HTR-8/SVneo (cell line): ENCODE measurements at places on chromosomes 13 and 19.

- DNase-seq: peak; percentile 58
These were observed 2.3 kb upstream of the STRN4 start for GRCh38 chr19:46748325-46749109.

- no peak for DNase-seq
These were observed 520.1 kb upstream of the PCDH20 start for GRCh38 chr13:61935710-61936109.

DNA sequence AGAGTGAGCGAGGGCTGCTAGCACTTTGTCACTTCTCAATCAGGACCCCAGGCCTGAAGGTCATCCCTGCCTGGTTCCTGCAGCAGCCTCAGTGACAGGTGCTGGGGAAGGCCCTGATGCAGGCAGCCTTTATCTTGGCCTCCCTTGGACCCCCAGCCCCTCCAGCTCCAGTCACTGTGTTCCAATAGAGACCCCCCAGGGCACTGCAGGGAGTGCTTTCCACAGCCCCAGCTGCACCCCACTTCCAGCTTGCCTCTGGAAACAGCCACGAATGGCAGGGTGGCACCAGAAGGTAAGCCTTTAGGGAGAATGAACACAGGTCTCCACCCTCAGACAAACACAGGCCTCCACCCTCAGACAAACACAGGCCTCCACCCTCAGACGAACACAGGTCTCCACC lies 241.6 kb upstream of the SGCG start:
- DNase-seq: no peak

- DNase-seq: no peak
These were observed 1282.1 kb upstream of the PCDH20 start for GRCh38 chr13:62697701-62698100.

- DNase-seq: no peak
These were observed 4.4 kb downstream of the RAB8A start for GRCh38 chr19:16116067-16116466.

- no peak for DNase-seq
These were observed 4.4 kb downstream of the EFNB2 start for GRCh38 chr13:106530980-106531481.

DNA sequence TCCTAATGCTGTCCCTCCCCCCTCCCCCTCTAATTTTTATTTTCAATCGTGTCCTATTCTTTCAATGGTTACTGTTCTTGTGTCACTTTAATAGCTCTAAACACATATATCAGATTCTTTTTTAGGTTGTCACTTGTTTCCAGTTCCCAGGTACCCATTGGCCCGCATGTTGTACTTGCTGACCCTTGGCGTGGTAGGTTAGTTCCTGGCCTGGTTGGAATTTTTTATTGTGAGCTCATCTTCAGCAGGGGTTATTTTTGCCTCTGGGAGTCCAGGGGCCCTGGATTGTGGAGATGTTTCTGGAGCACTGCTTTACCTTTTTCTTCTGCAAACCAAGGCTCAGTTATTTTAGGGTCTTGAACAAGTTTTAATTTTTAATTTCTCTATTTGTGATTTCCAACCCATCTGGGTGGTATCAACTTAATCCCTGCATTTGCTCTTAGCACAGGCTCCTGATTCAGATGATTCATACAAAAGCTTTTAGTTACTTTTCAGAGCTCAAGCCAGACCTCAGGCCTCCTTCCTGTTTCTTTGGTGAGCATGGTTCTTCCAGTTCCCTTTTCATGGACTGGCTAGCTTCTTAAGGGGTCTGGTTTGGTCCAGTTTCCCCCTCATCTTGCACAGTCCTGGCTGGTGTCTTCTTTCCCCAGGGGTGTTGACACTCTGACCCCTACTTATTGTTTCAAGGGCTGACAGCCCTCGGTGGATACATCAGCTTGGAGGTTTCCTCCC lies 220.5 kb downstream of the TM9SF2 start:
- no peak for DNase-seq

DNA sequence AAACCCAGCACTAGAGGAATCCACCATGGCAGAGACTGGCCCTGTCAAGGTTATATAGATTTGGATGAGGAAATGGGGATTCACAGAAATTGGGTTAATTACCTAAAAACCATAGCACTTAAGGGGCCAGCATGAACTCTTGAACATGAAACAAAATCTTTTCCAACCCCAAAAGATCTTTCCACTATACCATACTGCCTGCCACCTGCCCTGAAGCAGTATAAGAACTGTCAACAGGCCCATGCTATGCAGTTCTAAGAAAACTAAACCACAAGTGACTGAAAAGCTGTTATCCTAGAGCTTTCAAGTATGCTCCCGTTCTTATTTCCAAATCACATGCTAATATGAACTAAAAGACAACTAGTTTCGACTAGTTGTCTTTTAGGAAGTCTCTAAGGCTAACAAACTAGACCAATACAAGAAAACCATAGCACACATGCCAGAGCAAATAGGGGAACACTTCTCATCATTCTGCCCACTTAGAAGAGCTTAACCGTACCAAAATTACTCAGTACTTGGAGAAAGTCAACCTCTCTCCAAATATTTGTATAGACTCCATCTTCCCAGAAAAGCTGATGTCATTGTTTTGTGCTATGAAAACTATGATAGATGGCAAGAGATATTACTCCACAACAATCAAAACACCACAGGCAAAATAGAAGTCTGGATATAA lies 27.5 kb downstream of the HSPH1 start:
- no peak for DNase-seq

GRCh38 chr13:34941436-34941834 lies 635 bp upstream of the NBEA start:
- no peak for DNase-seq

DNA sequence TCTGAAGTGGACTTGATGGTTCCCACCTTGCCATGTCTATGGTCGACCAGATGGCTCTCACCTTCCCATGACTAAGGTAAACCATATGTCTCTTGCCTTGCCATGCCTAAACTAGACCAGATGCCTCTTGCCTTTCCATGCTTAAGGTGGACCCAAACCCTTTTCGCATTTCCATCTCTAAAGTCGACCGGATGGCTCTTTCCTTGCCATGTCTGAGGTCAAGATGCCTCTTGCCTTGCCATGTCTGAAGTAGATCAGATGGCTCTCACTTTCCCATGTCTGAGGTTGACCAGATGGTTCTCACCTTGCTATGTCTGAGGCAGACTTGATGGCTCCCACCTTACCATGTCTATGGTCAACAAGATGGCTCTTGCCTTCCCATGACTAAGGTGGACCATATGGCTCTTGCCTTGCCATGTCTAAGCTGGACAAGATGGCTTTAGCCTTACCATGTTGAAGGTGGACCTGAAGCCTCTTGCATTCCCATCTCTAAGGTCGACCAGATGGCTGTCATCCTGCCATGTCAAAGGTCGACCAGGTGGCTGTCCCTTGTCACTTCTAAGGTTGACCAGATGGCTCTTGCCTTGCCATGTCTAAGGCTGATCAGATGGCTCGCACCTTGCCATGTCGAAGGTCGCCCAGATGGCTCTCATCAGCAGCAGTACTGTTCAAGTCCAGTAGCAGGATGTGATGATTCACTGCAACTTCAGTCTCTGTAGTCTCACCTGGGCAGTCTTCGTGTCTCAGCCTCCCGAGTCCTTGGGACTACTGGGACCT lies 1439.4 kb downstream of the UQCRFS1 start:
- DNase-seq: no peak

DNA sequence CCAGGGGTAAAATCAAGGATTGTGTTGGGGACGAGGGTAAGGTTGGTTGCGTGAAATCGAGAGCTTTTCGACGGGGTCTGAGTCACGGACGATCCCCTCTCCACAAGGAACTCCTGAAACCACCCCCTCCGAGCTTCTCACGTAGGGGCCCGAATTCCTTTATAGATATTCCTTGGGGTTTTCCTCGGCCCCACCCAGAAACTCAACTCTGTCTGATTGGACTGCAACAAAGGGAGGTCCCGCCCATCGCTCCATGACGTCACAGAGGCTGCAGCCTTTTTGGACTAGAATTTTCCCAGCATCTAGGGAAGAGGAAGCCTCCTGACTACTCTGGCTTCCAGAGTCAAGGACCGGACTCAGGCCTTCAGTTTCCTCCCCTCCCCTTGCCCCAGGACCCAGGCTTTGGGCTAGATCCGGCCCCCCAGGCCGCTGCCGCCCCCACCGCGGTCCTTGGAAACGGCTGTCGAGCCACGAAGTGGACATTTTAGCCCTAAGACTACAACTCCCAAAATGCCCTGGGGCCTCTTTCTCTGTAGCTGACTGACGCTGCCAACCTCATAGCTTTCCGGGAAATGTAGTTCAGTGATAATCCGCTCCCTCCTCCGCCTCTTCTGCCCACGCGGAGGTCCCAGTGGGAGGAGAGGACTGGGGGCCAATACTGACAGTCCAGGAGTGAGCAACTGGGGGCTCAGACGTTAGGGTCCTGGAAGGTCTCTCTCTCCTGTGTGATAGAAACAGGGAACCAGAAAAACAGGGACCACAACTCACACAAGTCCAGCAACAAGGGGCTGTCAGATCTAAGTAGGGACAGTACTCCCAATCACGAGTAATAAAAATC lies at the start of gene IZUMO1:
Gene IZUMO1, minus strand, starts transcription at position 172 of the 838 bp plus-strand sequence. CDS start 1,050 bp downstream, outside the sequence.
- DNase-seq: peak; percentile 93

- no peak for DNase-seq
These were observed 36.1 kb downstream of the WDFY2 start for GRCh38 chr13:51620165-51620983.

- no peak for DNase-seq
These were observed 33.2 kb downstream of the CEACAM8 start for GRCh38 chr19:42561512-42561911.

GRCh38 chr19:28009696-28010095 lies 1203.3 kb downstream of the UQCRFS1 start:
- DNase-seq: no peak

DNA sequence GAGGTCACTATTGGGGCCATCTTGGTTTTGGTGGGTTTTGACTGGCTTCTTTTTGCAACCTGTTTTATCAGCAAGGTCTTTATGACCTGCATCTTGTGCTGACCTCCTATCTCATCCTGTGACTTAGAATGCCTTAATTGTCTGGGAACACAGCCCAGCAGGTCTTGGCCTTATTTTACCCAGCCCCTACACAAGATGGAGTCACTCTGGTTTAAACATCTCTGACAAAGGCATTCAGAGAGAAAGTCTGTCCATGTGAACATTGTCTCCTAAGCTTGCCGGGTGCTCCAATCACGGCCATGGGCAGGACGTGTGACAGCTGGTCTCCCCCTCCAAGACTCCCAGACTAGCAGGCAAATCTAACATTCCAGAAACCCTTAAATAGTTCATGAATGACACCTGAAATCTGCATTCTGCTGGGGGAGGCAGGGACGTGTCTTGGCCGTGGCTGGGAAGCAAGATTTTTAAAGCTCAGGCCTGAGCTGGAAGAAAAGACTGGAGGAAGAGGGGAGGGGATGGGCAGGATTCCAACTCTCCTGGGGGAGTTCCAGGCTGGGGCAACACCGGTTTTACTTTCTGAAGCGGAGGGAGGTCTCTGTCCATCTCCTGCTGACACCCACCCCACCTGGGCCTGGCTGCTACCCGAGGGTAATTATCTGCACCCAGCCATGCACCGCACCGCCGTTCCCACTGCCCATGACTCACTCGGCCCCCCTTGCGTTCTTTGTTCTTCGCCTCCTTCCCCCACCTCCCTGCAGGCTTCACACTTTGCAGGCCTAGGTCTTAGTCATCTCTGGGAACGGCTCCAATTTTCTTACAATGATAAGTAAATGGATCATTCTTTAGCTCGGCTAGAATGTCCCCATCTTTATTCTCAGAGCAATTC lies 11.6 kb upstream of the OR1M1 start:
- DNase-seq: peak; percentile 99

DNA sequence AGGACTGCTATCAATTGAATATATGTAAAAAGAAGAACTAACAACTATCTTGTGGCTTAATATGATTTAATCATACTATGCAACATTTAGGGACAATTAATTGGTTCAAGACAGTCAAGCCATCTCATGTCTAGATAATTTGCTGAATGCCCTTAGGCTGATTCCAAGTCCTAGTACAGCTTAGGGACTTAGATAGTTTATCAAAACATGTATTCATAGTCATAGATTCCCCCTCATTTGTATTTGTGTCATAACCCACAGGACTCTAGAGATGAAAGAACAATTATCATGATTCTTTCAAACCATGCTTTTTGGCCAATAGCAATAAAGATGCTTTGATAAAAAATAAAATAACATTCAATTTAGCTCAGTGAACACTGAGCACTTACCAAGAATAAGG lies 607.6 kb downstream of the SLITRK1 start:
- no peak for DNase-seq

- DNase-seq: no peak
These were observed 106.4 kb upstream of the MLNR start for GRCh38 chr13:49113526-49114286.

DNA sequence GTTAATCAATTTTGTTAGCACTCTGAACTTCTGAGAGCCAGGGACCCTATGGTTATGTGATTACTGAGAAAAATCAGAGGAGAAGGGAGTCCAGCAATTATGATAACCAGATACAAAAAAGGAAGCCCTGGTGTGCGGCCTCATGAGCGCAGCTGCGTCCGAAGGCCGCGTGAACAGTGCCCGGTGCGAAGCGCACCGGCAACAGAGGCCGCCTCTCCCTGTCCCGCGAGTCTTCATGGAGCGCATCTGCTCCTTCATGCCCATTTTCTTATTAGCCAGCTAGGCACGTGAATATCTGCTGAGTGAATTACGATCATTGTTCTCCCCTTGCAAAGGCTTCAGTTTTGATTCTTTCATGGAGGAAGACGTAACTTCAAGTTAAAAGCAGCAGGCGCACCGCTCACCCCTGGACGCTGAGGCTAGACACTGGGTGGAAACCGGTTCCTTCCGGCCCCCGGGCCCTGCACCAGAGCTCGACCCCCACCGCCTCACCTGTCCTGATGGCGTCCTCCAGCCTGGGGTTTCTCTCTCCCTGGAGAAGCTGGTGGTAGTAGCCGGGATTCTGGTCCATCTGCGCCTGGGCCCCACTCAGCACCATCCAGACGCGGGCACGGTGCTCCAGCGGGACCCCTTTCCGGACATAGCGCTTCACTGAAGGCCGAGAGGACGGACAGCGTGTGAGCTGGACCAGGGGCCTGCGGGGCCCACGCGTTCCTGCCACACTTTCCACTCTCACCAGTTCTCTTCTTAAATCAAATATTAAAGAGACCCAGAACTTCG lies 8.9 kb downstream of the GRTP1 start:
- no peak for DNase-seq

GRCh38 chr13:27474751-27475268 lies 24.4 kb upstream of the MTIF3 start:
- DNase-seq: no peak

DNA sequence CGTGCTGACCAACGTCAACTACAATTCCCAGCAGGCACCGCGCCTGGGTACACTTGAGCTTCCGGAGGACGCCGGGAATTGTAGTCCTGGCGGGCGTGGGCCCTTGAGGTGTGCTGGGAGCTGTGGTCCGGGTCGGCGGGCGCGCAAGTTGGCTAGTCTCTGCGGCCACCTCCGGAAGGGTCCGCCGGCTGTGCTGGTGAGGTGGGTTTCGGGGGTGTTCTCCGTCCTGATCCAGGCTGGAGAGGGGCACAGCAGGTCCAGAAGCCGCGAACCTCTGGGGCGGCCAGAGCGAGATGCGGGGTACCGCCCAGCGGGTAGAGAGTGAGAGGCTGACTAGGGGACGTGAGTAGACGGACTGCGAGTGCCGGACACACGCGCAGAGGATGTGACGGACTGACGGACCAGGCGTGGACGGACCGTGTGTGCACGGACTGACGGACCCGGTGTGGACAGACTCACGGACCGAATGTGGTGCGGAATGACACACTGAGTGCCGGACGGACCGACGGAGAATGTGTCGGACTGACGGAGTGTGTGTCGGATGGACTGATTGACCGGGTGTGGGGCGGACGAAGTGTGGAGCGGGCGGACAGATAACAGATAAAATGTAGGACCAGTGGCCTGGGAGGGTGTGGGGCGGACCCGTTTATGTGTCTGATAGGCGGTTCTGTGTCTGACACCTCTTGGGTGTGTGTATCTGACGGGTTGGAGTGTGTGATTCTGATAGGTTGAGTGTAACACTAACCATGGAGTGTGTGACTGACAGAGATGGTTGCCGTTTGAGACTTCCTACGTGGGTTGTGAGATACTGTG lies at the start of gene ZSCAN22:
Gene ZSCAN22, plus strand, starts transcription at position 81 of the 813 bp plus-strand sequence. CDS start 7,809 bp downstream, outside the sequence.
- DNase-seq: peak; percentile 96
